ENCODE measurements at places on chromosomes 7 and 10.

DNA sequence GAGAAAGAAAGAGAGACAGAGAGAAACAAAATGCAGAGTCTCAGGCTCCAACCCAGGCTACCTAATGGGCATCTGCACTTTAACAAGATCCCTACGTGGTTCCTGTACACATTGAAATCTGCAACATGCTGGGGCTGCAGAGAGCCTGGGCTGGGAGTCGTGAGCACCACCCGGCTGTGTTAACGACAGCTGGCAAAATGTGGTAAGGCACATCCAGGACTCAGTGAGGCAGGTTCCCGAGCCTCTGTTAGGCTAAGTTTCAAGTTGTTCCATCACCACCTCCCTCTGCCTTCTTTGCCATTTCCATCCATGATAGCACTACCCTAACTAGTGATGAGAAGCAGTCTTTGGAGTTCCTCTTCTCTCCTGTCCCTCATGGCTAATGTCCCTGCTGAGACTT is 1.4 kb downstream of the AKR1B10 start:
- DNase-seq = no peak

GRCh38 chr7:90597563-90598253 is 1.6 kb downstream of the CDK14 start:
- DNase-seq = no peak

DNA sequence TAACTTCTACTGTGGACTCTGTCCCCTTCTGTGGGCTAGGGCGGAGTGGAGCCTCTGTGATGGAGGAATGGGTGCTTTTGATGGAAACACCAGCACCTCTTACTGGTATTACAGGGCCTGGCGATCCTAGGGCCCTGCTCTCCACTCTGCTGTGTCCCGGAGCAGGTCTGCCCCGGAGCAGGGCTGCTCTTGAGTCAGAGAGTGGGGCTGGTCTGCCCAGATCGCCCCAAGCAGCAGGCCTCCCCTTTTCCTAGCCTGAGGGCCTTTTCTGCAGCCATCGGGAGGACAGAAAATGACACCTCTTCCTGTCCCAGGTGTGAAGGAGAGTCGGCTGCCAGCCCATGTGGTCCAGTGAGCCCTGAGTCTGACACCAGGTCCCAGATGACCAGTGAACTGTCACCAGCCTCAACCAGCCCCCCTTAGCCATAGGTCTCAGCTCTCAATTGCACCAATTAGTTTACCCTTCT is 1.4 kb downstream of the ZNF282 start:
- DNase-seq = peak; percentile 57

DNA sequence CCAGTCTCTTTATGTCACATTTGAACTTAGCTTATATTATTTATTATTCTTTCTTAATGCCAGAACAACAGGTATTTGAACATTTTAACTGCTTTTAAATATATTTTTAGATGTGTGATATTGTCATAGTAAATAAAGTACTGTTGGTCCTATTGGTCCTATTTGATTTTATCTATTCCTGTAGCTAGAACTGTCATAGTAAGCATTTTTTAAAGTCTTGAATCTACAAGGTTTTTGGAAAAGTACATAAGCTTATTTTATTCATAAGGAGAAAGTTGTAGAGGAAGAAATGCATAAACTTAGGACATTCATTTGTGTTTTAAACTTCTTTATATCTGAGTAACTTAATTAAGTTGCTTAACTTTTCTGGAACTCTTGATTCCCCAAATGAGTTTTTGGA is 136.0 kb downstream of the PHF14 start:
- DNase-seq = no peak

DNA sequence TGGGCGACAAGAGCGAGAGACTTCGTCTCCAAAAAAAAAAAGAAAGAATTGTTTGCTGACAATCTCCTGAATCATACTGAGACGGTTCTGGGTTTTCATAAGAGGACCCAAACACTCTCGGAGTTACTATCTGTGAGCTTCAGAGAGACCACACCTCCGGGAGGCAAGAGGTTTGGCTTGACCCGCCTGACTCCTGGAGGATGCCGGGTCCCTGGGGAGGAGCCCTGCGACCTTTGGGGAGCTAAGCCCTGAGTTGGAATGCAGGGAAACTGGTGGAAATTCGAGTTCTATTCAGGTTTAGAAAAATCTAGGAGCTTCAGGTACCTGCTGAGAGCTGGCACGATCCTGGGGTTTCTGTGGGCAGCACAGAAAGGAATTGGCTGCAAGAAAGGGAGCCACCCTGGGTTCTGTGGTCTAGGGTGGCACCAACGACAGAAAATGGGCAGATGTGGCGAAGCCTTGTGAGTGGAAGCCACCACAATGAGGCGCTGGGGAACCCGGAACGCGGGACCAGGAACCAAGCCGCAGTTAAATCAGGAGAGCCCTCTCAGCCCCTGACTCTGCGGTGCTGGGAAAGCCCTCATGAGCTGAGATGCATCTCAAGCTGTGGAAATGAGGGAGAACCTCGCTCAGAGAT is 21.9 kb upstream of the GATAD1 start:
- no peak for DNase-seq

DNA sequence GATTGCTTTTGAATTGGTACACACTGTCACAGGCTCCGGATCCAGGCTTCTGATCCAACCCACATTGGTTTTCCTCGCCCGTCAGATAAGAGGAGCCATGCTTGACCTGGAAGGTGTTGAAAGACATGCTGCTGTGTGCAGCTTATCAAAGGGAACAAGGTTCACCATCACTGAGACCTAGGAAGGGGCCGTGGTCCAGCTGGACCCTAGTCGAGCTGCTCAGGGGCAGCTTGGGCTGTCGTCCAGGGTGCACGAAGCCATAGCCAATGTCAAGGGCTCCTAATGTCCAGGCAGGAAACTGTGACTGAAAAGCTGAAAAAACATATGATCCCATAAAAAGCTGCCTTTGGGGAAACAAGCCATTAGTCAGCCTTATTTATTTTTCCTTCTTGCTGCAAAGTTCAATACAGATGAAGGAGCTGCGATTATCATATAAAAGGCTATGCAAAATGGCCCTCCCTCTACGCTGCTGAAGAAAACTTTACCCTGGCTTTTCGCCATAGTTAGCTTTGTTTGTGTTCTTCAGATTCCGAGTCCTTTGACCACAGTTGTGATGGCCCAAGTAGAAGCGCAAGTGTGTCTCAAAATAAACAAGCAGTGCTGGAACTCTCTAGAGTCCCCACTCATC is 118.0 kb downstream of the CREB5 start:
- DNase-seq = no peak

GRCh38 chr7:26390016-26390415 is 98.4 kb downstream of the SNX10 start:
- DNase-seq = no peak

DNA sequence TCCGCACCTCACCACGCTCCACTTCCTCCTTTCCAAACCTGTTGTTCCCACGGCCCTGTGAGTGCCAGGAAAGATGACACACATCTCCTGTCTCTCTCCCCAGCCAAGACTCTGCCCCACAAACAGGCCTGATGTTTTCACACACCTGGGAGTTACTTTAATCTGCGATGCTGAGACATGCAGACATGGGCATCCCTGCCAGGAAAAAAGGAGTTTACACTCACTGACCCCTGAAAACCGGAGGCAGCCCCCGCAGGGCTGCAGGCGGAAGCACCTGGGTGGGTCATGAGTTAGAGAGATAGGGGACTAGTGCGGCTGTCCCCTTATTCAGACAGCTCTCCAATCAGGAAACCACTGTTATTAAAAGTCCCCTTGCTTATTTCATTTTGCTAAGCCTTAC is 106.4 kb upstream of the CARD11 start:
- DNase-seq = no peak

DNA sequence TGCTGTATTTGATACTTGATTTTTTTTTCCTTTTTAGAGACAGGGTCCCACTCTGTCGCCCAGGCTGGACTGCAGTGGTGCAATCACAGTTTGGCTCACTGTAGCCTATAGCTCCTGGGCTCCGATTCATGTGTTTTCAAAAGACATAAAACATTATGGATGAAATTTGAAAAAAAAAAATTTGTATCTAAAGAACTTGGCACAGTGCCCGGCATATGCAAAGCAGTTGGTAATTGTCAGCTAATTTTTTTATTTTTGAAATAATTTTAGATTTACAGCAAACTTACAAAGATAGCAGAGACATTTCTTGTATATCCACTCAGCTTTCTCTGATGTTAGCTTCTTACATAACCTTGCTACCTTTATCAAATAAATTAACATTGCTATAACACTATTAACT is 20.3 kb upstream of the SAMD8 start:
- no peak for DNase-seq

- DNase-seq = no peak
These were observed 4.7 kb downstream of the PDGFA start for GRCh38 chr7:514651-515598.

GRCh38 chr10:122308417-122309141 is 37.5 kb downstream of the BTBD16 start:
- no peak for DNase-seq

- DNase-seq = no peak
These were observed 538.8 kb downstream of the PLXDC2 start for GRCh38 chr10:20355011-20355410.

DNA sequence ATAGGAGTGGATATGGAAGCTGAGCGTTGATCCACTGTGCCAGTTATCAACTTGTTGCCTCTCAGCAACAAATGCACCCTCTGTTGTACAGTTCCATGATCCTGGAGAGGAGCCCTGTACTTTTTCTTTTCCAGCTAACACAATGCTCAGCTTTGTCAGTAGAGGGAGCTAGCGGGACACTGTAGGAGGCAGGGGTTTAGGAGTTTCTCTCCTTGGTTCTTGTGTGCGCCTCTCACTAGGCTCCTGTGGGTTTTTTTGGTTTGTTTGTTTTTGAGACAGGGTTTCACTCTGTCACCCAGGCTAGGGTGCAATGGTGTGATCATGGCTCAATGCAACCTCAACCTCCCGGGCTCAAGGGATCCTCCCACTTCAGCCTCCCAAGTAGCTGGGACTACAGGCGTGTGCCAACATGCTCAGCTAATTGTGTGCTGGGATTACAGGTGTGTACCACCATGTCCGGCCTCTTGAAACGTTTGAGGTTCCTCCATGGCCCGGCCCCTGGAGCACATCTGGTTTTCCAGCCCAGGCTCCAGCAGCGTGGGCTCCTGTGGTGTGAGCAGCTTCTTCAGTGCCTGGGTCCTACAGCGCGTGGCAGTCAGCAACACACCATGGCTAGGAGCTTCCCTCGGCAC is 12.0 kb upstream of the MARVELD1 start:
- peak; percentile 83 for DNase-seq

GRCh38 chr10:59666310-59666709 is 43.3 kb downstream of the SLC16A9 start:
- DNase-seq = no peak
